ENCODE measurements at places on chromosomes 3 and 15.

DNA sequence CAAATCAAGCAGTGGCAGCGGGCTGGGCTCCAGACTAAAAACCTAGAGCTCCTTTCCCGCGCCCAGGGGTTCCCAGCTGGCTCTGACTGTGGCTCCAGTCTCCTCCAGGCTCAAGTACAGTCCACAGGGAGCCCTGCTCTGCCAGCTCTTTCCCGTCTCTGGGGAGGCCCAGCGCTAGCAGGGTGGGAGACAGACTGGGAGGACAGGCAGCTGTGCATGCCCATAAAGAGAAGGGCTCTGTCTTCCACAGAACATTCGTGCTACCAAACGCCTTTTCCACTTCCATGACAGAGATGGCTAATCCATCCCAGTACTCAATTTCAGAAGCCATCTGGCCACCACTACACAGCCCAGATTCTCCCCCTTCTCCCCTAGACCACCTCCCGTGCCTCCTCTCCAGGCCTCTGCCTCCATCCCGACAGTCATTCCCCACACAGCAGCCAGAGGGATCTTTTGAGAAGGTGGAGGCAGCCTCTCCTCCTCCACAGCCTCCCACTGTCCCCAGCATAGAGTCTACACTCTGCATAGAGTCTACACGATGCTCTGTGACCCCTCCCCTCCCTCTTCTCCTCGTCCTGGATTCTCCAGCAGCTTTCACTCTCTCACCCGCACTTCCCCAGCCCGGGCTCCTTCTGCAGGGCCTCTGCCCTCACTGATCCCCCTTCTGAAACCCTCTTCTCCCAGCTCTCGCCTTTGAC is 6.8 kb upstream of the DUSP7 start:
- DNase-seq: no peak
- H3K36me3 ChIP-seq: no peaks in the 10 kb centered on the region
- H3K4me3 ChIP-seq: no peak overlapping the region
- no peak overlapping the region for H3K27ac ChIP-seq

DNA sequence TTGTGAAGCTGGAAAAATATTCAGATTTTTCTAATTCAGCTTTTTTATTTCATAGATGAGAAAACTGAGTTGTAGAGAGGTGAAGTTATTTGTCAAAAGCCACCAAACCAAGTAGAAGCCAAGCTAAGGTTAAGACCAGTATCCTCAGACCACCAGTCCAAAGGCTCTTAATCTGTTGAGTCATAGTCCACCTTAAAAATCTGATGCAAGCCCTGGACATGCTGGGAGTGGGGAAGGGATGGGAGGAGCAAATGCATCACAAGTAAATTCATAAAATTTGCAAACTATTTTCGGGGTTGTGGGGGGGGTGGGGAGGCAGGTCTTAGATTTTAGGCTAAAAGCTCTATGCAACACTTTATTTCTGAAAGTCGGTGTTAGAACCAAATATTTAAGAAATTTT is 307.7 kb upstream of the SEMA6D start:
- peaks cover 6% of the 10 kb centered on the region for H3K4me1 ChIP-seq
- H3K4me3 ChIP-seq: no peak overlapping the region
- H3K27me3 ChIP-seq: no peaks in the 10 kb centered on the region

DNA sequence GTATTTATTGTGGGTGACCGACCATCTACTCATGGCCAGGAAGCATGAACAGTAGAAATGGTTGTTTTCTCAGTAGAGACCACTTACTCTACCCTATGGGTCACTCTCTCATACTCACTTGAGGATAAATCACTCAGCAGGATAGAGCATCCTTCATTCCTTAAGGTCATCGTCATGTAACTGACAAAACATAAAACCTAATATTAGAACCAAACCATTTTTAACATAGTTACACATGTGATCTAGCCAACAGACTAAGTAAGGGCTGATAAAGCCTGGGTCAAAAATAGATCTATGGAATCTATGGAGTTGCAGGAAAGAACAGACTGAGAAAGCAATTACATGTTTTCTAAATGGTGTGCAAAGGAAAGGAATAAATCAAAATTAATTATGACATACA is 769.1 kb downstream of the NTRK3 start:
- H3K4me1 ChIP-seq: no peaks in the 10 kb centered on the region
- H3K4me3 ChIP-seq: no peak overlapping the region
- no peak overlapping the region for H3K27ac ChIP-seq

GRCh38 chr15:30913761-30914160 is 10.0 kb downstream of the FAN1 start:
- no peak overlapping the region for H3K27ac ChIP-seq
- no peaks in the 10 kb centered on the region for H3K4me1 ChIP-seq
- no peaks in the 10 kb centered on the region for H3K36me3 ChIP-seq
- H3K4me3 ChIP-seq: no peak overlapping the region

GRCh38 chr3:57078344-57078634 is 17.8 kb downstream of the SPATA12 start:
- peak; percentile 65 for DNase-seq
- no peak overlapping the region for H3K27ac ChIP-seq
- H3K4me3 ChIP-seq: peak overlapping the region; percentile 64

DNA sequence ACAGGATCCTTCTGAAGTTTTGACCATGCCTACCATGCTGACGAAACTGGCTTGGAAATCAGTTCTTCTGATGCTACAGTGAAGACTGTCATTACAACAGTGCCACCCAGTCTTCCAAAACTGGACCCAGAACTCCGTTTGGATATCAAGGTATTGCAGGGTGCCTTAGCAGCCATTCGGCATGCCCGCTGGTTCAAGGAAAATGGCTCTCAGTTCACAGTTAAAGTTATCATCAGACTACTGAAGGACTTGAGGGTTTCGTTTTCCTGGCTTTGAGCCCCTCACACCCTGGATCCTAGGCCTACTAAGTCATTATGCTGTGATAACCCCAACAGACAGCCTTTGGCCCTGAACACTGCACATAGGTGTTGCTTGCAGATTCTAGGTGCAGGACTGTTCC is 351.0 kb downstream of the MAGI1 start:
- H3K4me3 ChIP-seq: no peak overlapping the region
- no peaks in the 10 kb centered on the region for H3K27me3 ChIP-seq

GRCh38 chr3:141235661-141236171 is 4.1 kb downstream of the PXYLP1 start:
- no peak overlapping the region for H3K4me3 ChIP-seq
- DNase-seq: no peak
- H3K27ac ChIP-seq: no peak overlapping the region

DNA sequence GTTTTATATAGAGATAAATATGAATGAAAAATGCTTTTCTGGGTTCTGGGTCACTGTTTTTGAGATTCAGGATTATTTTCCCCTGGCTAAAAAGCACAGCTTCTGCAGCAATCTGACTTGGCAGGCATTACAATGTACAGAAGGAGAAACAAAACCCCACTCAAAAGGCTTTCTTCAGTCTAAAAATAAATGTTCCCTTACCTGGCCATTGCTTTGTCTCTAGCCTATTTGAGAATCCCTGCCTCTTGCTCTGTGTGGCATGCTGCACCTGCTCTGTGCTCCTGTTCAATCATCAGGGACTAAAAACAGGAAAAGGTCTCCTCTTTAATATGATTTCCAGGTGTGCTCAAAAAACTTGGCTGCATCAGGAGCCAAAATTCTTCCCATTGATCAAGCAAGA is 187.4 kb upstream of the STAC start:
- no peak overlapping the region for H3K4me3 ChIP-seq
- no peaks in the 10 kb centered on the region for H3K36me3 ChIP-seq
- H3K27me3 ChIP-seq: no peaks in the 10 kb centered on the region
- no peak for DNase-seq

- no peaks in the 10 kb centered on the region for H3K27me3 ChIP-seq
- DNase-seq: no peak
- H3K27ac ChIP-seq: no peak overlapping the region
- H3K36me3 ChIP-seq: no peaks in the 10 kb centered on the region
- H3K4me1 ChIP-seq: no peaks in the 10 kb centered on the region
Measured at GRCh38 chr3:13194285-13195209, 121.3 kb upstream of the IQSEC1 start.

DNA sequence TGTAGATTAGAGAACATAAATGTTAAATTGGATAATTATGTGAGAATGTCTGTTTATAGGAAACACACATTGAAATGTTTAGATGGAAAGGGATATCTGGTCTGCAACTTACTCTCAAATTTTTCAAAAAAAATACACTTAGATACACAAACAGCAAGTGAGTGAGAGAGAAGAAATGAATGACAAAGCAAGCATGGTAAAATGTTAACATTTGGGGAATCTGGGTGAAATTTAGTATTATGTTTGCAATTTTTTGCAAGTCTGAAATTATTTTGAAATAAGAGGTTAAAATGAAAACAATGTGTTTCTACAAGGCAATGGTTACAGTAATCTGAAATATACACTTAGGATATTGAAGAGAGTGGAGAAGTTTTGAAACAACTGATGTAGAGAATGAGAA is 134.3 kb downstream of the GLDN start:
- H3K27me3 ChIP-seq: no peaks in the 10 kb centered on the region
- H3K4me3 ChIP-seq: no peak overlapping the region
- DNase-seq: no peak
- H3K36me3 ChIP-seq: no peaks in the 10 kb centered on the region

DNA sequence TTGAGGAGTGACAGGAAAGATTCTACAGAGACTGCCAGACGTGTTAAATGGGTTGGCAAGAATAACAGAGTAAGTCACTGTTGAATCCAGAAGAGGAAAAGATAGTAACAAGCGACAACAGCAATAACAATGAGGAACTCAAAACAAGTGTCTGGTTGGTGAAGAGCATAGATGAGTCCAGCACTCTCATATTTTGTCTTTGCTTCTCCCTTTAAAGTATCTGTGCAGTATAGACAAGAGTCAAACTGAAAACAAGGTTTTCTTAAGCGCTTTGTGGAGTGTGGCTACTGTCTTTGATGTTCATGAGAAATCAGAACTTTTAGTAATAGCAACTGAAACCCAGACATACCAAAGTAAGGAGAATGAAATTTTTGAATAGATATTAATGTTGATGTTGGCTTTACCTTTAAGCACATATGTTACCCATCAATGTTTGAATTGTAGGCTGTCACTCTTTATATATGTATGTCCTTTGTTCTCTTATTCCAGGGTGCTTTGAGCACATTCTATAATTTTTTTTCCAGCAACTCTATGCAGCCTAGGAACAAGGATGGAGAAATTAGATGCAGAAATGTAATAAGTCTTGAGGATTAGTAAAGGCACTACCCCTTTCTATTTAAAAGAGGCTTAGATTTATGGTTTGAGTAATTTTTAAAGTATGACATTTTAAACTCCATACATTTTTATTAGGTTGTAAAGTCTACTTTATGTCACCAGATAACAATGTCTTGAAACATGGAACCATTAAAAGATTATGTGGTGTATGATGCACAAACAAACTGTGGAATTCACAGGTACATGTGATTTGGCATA is 185.5 kb downstream of the NFKBIZ start:
- H3K27me3 ChIP-seq: no peaks in the 10 kb centered on the region
- no peak overlapping the region for H3K27ac ChIP-seq
- no peaks in the 10 kb centered on the region for H3K4me1 ChIP-seq
- no peaks in the 10 kb centered on the region for H3K36me3 ChIP-seq

Measured in ovary (tissue), 10 donors.